ENCODE measurements at places on chromosomes 13 and 19.
A peak's percentile ranks its signal among the peaks of the same experiment; 100 is the strongest.

DNA sequence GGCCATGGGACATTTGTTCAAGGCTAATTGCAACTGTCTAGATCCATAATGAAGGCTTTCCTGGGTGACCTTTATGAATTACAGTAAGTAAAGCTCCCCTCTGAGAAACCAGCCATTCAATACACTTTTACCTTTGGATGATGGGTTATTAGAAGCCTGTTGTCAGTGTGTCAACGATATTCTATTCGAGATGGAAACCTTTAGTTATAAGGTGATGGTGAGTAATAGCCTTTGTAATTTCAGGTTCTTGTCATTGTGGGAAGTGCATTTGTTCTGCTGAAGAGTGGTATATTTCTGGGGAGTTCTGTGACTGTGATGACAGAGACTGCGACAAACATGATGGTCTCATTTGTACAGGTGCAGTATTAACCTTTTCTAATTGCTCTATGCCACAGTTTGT lies 261.7 kb downstream of the ITGBL1 start:
- H3K4me1 ChIP-seq: no peaks in the 10 kb centered on the region
- H3K27ac ChIP-seq: no peak overlapping the region
- DNase-seq: no peak
- H3K4me3 ChIP-seq: no peak overlapping the region
- H3K36me3 ChIP-seq: no peaks in the 10 kb centered on the region
- no peaks in the 10 kb centered on the region for H3K27me3 ChIP-seq

- no peak overlapping the region for H3K4me3 ChIP-seq
- H3K36me3 ChIP-seq: no peaks in the 10 kb centered on the region
- no peaks in the 10 kb centered on the region for H3K27me3 ChIP-seq
- peaks cover 4% of the 10 kb centered on the region for H3K4me1 ChIP-seq
- H3K27ac ChIP-seq: no peak overlapping the region
Observed at GRCh38 chr13:24723206-24723605, 40.8 kb upstream of the RNF17 start.

DNA sequence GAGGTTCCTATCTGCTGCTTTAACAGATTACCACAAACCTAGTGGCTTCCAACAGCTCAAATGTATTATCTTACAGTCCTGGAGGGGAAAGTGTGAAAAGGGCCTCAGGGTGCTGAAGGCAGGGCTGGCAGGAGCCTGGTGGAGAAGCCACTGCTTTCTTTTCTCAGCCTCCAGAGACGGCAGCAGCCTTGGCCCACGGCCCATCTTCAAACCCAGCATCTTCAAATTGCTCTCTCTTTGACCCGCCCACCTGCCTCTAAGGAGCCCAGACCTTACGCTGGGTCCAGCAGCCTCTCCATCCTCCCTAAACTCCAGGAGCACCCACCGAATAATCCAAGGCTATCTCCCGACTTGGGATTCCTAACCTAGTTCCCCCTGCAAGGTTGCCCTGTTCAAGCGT lies 35.6 kb downstream of the C13orf46 start:
- no peak for DNase-seq
- no peak overlapping the region for H3K4me3 ChIP-seq
- H3K27ac ChIP-seq: no peak overlapping the region
- H3K4me1 ChIP-seq: no peaks in the 10 kb centered on the region

- no peaks in the 10 kb centered on the region for H3K36me3 ChIP-seq
- no peak for DNase-seq
- no peak overlapping the region for H3K4me3 ChIP-seq
- no peaks in the 10 kb centered on the region for H3K27me3 ChIP-seq
- H3K27ac ChIP-seq: no peak overlapping the region
Observed at GRCh38 chr13:94140027-94140426, 339.5 kb downstream of the DCT start.

DNA sequence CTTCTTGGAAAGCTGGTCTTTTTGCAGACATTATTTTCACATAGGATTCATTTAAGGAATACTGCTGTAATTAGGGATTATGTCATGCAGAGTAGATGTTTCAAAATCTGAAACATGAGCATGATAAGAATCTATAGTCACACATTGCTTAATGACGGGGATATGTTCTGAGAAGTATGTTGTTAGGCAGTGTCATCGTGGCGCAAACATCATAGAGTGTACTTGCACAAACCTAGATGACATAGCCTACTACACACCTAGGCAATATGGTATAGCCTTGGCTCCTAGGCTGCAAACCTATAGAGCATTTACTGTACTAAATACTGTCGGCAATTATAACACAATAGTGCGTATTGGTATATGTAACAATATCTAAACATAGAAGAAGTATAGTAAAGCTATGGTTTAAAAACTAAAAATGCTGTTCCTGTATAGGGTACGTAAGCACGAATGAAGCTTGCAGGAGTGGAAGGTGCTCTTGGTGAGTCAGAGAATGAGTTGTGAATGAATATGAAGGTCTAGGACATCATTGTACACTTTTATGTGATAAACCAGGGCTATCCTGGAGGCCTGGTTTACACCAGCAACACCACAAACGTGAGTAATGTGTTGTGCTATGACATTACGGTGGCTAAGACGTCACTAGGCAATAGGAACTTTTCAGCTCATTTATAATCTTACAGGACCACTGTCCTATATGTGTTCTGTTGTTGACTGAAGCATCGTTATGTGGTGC lies 283.1 kb downstream of the MTUS2 start:
- no peak for DNase-seq
- H3K36me3 ChIP-seq: no peaks in the 10 kb centered on the region
- no peak overlapping the region for H3K4me3 ChIP-seq
- H3K4me1 ChIP-seq: no peaks in the 10 kb centered on the region

GRCh38 chr19:21082011-21082975 lies at the start of gene ZNF714:
TSS of gene ZNF714 (plus strand) at chr19:21082203. CDS start at chr19:21098269, 16,066 bp downstream.
- H3K4me1 ChIP-seq: peaks cover 9% of the 10 kb centered on the region
- H3K27ac ChIP-seq: peak within 1 kb of the TSS; percentile 76
- H3K4me3 ChIP-seq: peak within 1 kb of the TSS; percentile 65
- DNase-seq: peak; percentile 93

- peak; percentile 4 for DNase-seq
- H3K4me1 ChIP-seq: peaks cover 10% of the 10 kb centered on the region
- no peaks in the 10 kb centered on the region for H3K27me3 ChIP-seq
- peak overlapping the region; percentile 80 for H3K4me3 ChIP-seq
- H3K36me3 ChIP-seq: peaks cover 27% of the 10 kb centered on the region
Observed at GRCh38 chr19:57633832-57634131, 814 bp downstream of the ZNF211 start.

DNA sequence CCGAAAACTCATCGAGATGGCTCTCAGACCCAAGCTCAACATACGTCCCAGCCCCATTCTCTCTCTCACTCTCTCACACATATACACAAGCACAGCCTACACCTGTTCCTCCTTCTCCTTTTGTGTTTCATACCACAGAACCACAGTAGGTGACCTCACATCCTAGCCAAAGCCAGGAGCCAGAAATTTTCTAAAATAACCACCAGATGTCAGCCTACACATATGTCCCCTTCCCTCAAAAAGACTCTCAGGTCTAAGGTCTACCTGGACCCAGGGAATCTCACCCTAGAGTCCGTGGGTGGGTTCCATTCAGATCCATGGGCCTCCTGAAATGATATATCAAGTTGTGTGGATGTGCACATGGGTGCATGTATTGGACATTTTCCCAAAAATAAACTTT lies 104.2 kb upstream of the IPO5 start:
- H3K4me3 ChIP-seq: no peak overlapping the region
- H3K4me1 ChIP-seq: no peaks in the 10 kb centered on the region
- no peaks in the 10 kb centered on the region for H3K36me3 ChIP-seq
- no peaks in the 10 kb centered on the region for H3K27me3 ChIP-seq
- no peak overlapping the region for H3K27ac ChIP-seq

GRCh38 chr19:1250437-1251260 lies 2.3 kb downstream of the MIDN start:
- DNase-seq: no peak
- H3K4me1 ChIP-seq: peaks cover 45% of the 10 kb centered on the region

- no peaks in the 10 kb centered on the region for H3K4me1 ChIP-seq
- H3K27ac ChIP-seq: no peak overlapping the region
- no peak for DNase-seq
- H3K36me3 ChIP-seq: no peaks in the 10 kb centered on the region
- H3K4me3 ChIP-seq: no peak overlapping the region
Observed at GRCh38 chr13:32073180-32073864, 41.7 kb downstream of the FRY start.

DNA sequence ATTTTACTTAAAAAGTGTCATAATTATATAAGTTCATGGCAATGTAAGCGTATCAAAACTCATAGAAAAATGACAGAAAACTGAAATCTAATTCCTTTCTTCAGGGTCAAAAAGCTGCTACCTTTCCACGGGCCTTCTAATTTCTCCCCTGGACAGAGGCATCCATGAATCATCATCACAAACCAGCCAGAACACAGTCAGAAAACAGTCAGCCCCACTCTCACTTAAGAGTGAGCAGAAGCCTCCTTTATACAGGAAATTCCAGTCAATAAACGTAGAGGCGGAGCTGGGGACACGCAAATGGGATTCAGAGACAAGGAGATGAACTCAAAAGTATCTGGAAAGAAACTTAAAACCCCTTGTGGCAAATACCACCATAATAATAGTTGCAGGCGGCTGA lies 54.2 kb upstream of the ABCC4 start:
- H3K4me3 ChIP-seq: no peak overlapping the region
- peaks cover 8% of the 10 kb centered on the region for H3K4me1 ChIP-seq
- no peaks in the 10 kb centered on the region for H3K27me3 ChIP-seq
- DNase-seq: no peak
- H3K36me3 ChIP-seq: no peaks in the 10 kb centered on the region

DNA sequence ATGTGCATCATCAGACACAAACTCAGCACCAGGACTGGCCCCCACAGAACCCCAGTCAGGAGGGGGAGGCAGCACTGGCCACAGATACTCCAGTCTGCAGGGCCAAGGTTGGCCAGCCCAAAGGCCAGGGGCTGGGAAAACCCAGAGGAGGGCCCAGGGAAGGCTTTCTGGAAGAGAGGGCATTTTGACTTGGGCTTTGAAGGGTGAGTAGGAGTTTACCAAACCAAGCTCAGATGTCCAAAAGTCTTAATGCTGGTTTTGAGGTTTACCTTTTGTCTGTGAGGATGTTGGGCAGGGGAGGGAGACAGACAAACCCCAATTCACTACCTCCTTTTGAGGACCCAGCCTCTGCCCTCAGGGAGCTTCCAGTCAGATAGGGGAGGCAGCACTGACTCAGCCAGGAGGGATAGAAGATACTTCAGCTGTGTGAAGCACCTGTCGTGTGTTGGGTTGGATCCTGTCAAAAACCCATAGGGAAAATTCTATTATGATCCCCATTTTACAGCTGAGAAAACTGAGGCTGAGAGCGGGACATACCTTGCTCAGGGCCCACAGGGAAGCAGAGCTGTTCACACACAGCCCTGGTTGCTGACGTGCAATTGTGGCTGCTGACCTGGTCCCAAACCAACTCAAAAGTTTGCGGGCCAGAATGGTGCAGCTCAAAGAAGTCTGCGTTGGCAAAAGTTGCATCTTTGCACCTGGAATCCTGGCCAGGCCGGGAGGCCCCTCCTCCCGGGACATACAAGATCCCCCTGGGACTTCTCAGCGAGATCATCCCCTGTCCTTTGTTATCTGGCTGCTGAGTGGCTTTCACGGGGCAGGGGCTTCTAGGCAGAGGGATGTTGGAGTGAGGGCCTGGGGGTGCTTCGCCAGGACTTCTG lies 13.1 kb downstream of the CILP2 start:
- no peaks in the 10 kb centered on the region for H3K4me1 ChIP-seq
- no peak overlapping the region for H3K4me3 ChIP-seq
- H3K27me3 ChIP-seq: no peaks in the 10 kb centered on the region
- H3K27ac ChIP-seq: no peak overlapping the region
- no peak for DNase-seq

GRCh38 chr13:41674246-41674645 lies 216.9 kb downstream of the RGCC start:
- H3K27me3 ChIP-seq: no peaks in the 10 kb centered on the region
- DNase-seq: no peak
- no peak overlapping the region for H3K27ac ChIP-seq

DNA sequence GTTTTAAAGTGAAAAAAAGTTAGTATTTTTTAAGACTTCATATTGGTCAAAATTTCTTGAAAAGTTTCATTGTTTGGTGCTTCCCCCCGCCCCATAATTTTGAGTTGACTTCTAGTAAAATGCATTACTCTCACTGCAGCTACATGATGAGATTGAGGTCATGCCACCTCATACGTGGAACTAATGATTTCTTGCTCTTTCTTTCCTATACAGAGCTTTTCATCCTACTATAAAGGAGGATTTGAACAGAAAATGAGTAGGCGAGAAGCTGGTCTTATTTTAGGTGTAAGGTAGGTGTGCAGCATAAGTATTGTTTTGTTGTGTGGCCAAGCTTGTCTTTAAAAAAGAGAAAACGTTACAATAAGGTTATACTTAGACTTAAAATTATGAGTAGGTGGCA lies 55.0 kb downstream of the DNAJC15 start:
- no peak for DNase-seq
- H3K27me3 ChIP-seq: no peaks in the 10 kb centered on the region
- no peak overlapping the region for H3K27ac ChIP-seq
- H3K4me1 ChIP-seq: no peaks in the 10 kb centered on the region
- peaks cover 3% of the 10 kb centered on the region for H3K36me3 ChIP-seq
- H3K4me3 ChIP-seq: no peak overlapping the region

- no peaks in the 10 kb centered on the region for H3K27me3 ChIP-seq
- peaks cover 57% of the 10 kb centered on the region for H3K4me1 ChIP-seq
- peak overlapping the region; percentile 74 for H3K27ac ChIP-seq
- peak; percentile 80 for DNase-seq
Observed at GRCh38 chr19:46732966-46733689, 12.7 kb upstream of the FKRP start.

DNA sequence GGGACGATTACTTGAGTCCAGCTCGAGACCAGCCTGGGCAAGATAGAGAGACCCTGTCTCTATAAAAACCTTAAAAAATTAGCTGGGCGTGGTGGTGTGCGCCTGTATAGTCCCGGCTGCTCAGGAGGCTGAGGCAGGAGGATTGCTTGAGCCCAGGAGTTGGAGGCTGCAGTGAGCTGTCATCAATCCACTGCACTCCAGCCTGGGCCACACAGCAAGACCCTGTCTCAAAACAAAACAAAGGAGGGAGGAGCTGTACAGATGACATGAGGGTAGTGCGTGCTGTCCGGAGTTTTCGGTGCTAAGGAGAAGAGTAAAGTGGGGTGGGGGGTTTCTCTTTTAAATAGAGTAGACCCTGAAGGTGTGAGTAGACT lies 22.6 kb downstream of the HDGFL2 start:
- H3K36me3 ChIP-seq: peaks cover 91% of the 10 kb centered on the region
- no peak overlapping the region for H3K27ac ChIP-seq
- H3K4me3 ChIP-seq: no peak overlapping the region
- no peaks in the 10 kb centered on the region for H3K27me3 ChIP-seq
- H3K4me1 ChIP-seq: no peaks in the 10 kb centered on the region

GRCh38 chr13:62482351-62482750 lies 1066.7 kb upstream of the PCDH20 start:
- H3K27ac ChIP-seq: no peak overlapping the region
- no peak for DNase-seq
- no peaks in the 10 kb centered on the region for H3K4me1 ChIP-seq
- no peaks in the 10 kb centered on the region for H3K27me3 ChIP-seq
- no peaks in the 10 kb centered on the region for H3K36me3 ChIP-seq

DNA sequence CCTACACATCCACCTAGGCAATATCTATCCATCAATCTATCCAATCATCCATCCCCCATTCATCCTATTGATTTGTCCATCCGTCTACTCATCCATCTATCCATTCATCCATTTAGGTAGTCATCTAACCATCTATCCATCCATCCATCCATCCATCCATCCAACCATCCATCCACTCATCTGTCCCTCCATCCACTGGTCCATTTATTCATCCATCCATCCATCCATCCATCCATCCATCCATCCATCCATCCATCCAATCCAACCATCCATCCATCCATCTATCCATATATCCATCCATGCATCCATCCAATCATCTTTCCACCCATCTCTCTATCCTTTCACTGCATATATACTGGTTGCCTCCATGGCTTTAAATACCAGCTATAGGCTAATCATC lies 3.9 kb downstream of the KLK13 start:
- H3K4me1 ChIP-seq: peaks cover 8% of the 10 kb centered on the region
- no peak overlapping the region for H3K4me3 ChIP-seq
- DNase-seq: no peak
- no peaks in the 10 kb centered on the region for H3K36me3 ChIP-seq

Measured in upper lobe of left lung (tissue), 6 donors.